ENCODE measurements at places on chromosomes 13 and 19.

GRCh38 chr19:18468517-18468916 lies 30.6 kb upstream of the ISYNA1 start:
- no peak for DNase-seq

- DNase-seq: no peak
Observed at GRCh38 chr13:111168107-111168506, 53.0 kb downstream of the ARHGEF7 start.

DNA sequence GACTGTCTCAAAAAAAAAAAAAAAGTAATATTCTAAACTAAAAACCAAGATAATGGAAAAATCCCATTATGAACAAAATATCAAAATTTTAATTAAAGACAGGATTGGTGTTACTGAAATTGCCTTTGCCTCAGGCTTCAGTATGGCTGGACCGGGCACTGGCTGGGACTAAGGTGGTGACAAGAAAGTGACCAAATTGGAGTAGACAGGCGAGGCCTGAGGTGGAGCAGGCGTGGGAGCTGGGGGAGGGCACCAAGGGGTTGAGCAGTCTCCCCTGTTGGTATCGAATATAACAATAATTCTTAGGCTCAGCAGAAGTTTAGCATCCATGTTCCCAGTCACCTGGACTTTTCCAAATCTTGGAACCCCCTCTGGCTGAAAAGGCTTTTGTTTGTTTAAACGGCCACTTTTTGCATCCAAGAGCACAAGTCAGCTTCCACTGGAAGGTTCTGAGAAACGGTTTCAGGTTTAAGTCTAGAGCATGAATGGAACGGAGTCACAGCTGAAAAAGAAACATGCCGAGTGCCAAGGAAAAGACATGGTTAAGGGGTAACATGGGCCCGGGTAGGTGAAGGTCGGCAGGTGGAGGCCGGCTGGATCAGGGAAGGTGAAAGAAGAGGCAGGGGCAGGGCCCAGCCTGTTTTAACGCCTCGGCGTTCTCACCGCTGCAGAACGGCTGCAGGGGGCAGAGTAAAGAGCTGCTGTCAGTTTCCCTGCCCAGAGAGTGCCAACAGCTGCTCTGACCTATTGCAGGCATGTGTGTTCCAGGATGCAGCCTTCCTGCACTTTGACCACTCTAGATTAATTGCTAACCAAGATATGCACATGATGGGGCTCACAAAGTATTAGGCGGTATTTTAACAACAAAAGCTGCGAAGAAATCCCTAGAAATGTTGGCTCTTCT lies 104.4 kb downstream of the TM9SF2 start:
- DNase-seq: peak; percentile 44

DNA sequence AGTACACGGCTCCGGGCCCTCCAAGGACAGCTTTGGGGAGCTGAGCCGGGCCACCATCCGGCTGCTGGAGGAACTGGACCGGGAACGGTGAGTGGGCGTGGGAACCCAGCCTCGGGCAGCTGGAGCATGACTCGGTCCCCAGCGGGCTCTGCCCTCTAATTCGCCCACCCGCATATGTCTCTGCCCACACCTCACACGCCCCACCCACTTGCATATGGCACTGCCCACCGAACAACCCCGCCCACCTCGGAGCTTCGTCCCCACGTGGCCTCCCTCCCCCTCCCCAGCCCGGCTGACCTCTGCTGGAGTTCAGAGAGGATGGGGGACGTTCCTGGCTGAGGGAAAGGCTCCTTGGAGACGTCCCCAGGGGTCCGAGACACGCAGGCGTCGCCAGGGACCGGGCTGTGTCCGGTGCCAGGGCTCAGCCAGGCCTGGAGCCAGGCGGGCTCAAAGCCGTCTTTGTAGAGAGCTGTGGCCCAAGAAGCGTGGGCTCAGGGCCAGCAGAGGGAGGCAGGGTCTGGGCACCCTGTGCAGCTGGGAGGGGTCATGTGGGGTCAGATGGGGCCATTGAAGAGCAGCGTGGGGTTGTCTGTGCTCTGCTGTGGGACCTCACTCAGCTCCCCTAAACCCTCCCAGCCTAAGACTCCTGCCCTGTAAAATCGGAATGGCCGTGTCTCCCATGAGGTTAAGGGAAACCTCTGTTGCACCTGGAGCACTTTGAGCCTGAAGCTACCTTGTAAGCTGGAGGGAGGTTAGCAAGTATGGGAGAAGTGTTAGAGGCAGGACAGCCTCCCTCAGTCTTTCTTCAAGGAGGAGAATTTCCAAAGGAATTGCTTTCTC lies 3.8 kb downstream of the APC2 start:
- no peak for DNase-seq

DNA sequence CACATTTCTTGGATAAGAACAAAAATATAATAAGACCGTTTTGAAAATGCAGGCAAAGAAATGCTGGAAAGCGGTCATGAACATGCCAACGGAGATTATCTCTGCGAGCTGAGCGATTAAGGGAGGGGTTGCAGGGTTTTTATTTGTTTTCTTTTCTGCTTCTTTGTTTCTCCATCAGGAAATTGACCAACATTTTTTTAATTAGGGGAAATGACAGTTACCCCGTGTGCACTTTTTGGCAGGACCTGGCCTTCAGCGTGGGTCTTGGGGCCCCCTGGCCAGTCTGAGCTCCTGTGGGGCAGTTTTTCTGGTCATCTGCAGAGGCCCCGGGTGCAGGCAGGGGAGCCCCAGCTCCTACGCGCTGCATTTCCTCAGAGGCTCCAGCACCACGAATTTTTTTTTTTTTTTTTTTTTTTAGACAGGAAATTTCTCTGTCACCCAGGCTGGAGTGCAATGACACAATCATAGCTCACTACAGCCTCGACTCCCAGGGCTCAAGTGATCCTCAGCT lies 31.3 kb upstream of the HOMER3 start:
- no peak for DNase-seq

DNA sequence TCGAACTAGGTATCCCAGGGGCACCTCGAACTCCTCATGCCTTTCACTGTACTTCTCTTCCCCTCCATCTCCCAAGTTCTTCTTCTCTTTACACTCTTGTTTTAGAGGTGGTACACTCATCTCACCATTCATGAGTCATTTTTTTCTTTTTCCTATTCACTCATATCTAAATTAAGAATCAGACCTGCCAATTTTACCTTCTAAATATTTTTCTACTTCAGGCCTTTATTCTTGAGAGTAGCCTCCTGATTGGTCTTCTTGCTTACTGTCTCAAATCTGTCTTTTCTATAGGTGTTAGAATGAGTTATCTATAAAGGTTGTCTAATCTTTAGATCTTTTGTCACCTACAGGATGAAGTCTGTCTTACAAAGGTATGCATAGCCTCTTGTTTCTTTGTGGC lies 20.7 kb downstream of the TDRD3 start:
- no peak for DNase-seq

DNA sequence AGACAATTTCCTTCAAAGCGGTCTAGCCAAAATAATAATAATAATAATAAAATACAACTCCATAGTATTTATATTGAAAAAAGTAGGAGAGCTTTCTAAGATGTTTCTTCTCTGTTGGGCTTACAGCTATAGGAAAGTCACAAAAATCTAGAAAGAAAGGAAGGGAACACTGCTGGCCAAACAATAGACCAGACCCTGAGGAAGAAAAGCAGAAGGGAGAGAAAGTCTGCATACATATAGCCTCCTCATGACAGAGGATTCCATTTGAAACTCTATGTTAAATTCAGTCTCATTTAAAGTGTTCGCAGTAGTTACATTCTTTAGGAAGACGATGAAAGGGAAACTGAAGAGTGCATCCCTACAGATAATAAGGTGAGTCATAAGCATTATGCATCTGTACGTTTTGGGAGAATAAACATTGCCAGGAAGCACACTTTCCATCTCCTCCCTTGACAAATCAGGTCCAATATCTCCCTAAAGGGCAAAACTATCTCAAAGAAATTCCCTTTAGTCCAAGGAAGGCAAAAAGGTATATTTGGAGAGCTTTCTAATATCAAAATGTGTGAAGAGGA lies 86.5 kb downstream of the PCDH9 start:
- DNase-seq: no peak

DNA sequence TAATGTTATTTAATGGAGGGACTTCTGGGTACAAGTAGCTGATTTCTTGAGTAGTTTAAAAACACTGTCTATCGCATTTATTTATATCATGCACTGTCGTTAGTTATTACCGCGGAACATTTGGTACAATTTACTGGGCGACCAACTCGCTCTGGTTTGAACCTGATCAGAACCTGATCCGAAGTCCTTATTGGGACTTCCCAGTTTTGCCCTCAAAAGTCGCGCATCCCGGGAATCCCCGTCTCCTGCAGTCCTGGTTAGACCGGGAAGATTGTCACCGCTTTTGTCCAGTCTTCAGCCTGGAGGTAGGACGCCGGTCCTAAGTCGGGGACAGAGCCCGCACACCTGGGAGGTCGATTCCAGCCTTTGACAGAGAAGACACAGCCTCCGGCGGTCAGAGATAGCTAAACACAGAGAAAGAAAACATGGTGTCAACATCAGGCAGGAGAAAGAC lies 694 bp downstream of the CLN5 start:
- peak; percentile 14 for DNase-seq

- peak; percentile 76 for DNase-seq
Observed at GRCh38 chr19:42254089-42254849, 659 bp downstream of the ERF start.

DNA sequence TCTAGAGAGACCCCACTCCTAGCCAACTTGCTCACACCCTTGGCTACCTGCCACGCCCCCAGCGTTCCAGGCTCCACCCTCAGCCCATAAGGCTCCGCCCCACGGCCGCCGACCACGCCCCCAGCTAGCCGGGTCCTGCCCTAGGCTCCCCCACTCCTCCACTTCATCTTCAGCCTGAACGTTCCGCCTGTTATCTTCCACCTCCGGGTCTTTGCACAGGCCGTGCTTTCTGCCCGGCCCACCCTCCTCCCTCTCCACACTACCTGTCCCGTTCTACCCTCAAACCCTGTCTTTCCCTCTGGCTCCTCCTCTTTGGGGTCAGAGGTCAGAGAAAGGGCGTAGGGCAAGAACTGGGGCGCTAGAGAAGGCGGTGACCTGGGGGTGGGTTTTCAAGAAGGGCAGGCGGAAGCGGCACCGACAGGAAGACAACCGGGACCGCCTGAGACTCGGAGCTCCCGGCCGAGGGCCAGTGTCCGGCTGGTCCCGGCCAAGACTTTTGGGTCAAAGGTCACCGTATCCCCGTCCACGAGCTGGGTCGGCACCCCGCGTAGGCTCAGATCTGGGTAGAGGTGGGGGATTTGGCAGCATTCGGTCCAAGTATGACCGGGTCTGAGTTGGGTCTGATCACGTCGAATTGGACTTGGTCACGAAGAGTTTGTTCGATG lies 2.2 kb downstream of the PDE4C start:
- no peak for DNase-seq

GRCh38 chr19:39419003-39419402 lies 6.5 kb downstream of the PLEKHG2 start:
- no peak for DNase-seq

DNA sequence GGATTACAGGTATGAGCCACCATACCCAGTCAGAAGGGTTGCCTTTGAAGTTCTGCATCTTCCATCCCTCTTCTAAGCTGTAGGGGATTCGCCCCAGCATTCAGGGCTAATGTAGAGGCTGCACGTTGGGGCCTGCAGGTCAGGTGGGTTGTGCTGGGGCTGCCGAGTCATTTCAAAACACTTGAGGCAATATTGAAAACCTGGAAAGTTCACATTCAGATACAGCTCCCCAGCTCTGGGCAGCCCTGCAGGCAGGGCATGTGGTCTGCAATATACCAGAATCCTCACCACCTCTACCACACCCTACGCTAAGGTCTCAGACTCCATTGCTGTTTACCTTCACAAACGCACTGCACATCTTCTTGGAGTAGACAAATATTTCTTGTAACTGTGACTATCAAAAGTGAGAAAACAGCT lies 24.6 kb downstream of the CCNE1 start:
- no peak for DNase-seq

DNA sequence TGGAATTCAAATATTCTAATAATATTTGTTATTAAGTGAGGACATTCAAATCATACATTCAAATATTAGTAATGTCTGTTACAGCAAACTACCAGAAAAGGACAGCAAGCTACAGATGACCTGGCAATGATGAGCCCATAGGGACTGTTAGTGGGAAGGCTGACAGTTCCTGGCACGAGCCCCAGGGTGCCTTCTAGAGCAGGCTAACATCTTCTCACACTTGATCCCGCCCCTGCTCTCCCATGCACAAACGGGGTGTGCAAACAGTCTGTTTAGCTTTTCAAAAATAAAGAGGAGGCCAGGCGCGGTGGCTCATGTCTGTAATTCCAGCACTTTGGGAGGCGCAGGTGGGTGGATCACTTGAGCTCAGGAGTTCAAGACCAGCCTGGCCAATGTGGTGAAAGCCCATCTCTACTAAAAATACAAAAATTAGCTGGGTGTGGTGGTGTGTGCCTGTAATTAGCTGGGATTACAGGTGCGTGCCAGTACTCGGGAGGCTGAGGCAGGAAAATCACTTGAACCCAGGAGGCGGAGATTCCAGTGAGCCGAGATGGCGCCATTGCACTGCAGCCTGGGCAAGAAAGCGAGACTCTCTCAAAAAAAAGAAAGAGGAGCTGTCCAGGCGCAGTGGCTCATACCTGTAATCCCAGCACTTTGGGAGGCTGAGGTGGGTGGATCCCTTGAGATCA lies 9.6 kb upstream of the GARRE1 start:
- DNase-seq: no peak

DNA sequence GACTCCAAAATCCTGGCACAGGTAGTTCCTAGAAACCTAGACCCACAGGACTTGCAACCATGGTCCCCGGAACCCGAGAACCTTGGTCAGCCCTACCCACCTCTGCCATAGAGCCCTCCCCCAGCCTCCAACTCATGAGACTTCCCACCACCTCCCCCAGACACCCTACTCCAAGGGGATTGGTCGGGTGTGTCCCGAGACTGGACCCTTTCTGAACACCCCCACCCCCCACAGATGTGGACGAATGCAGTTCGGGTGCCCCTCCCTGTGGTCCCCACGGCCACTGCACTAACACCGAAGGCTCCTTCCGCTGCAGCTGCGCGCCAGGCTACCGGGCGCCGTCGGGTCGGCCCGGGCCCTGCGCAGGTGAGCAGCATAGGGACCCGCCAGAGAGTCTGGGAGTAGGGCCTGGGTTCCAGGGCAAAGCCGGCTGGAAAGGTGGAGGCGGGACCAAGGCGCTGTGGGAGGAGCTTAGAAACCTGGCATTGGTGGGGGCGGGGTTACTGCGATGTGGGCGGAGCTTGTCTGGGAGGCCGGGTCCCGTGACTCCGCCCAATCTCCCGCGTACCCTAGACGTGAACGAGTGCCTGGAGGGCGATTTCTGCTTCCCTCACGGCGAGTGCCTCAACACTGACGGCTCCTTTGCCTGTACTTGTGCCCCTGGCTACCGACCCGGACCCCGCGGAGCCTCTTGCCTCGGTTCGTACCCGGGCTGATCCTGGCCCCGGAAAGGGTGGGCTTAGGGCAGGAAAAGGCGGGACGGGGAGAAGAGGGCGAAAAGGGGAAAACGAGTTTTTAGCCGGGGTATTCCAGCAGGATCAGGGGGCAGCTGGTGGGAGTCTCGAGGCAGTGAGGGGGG lies 11.9 kb downstream of the LTBP4 start:
- peak; percentile 51 for DNase-seq

DNA sequence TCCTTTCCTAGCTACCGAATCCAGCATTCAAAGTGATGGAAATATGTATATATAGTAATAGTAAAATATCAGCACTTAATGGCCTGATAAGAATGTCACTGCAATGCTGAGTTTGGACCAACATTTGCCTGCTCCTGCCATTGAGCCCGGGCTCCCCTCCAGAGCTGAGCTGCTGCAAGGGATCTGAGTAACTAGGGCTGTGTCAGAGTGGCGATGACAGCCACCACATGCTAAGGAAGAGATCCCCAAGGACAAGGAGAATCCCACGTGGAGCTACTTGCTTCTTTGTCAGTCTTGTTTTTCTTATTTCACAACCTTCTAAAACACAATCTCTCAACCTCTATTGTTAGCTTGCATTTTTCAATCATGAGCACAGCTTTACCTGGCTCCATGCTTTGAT lies 19.5 kb upstream of the ALOX5AP start:
- no peak for DNase-seq
